Mucosa of descending colon (tissue), 3 donors: ENCODE measurements at places on chromosomes 5 and 9. TPM values are rescaled to one million over a fixed set of nuclear protein-coding genes. Genes with fewer than 3 reads are reported as not detected.

GRCh38 chr5:55141945-55142690 lies 17.9 kb upstream of the GPX8 start:
- DNase-seq, result no peak

- DNase-seq, result no peak
Observed at GRCh38 chr9:16329671-16330113, 540.8 kb downstream of the BNC2 start.

- peak; percentile 92 for DNase-seq
Observed at GRCh38 chr9:129888293-129889121, 53.2 kb downstream of the USP20 start.

DNA sequence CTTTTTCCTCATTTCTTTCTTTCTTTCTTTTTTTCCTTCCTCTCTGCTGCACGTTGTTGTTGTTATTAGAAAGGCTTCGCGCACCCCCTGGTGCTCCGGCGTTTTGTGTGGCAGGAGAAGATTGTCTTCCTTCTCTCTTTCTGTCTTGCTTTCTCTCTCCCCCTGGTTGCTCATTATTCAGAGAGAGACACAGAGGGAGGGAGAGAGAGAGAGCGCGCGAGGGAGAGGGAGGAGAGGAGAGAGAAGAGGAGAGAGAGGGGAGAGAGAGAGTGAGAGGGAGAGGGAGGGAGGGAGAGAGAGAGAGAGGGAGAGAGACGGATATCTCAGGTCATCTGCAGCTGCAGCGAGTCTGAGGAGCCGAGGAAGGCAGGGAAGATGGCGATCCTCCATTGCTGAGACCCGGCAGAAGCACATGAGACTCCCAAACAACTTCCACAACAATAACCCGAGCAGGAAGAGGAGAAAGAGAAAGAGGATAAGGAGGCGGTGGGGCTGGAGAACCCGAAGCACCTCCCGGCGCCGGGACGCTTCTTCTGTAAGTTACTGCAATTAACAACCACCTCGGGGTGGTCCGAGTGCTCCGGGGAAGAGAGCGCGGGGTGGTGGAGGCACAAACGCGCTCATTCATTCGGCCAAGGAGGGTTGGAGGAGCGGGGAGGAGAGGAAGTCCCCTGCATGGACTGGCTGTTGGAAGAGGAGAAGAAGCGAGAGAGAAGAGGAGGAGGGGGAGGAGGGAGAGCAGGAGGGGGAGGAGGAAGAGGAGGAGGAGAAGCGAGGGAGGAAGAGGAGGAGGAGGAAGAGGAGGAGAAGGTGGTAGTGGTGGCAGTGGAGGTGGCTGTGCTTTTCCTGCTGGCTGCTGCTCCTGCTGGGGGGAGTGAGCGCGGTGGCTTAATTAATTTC lies at the start of gene ZNF462:
ZNF462 (plus strand) TSS at position 346 of the 900 bp plus-strand sequence. CDS start 60,218 bp downstream, outside the sequence.
- DNase-seq, result peak; percentile 64

DNA sequence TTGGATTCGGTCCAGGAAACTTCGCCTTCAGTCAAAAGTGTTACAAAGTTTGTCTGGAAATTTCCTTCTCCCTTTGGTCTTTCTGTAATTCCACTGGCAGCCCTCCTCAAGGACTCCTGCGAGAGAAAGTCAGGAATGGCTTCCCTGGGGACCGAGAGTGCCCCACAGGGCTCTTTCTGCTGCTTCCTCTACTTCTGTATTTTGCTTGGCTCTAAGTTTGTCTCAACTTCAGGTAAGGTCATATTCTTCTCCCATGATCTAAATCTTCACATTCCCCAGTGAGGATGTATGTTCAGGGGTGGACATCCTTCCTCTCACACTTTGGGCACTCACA lies 10.3 kb upstream of the RIOK2 start:
- no peak for DNase-seq

DNA sequence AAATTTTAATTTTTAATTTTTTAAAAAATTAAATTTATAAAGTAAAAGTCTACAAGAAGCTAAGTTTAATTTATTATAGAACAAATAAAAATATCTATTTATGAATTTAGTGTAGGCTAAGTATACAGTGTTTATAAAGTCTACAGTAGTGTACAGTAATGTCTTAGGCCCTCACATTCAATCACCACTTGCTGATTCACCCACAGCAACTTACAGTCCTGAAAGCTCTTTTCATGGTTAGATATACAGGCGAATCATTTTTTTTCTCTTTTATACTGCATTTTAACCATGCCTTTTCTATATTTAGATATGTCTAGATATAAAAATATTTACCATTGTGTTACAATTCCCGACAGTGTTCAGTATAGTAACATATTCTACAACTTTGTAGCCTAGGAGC lies 55.9 kb downstream of the PCSK1 start:
- DNase-seq, result no peak

- DNase-seq, result no peak
Observed at GRCh38 chr9:127132921-127133647, 10.6 kb upstream of the ANGPTL2 start.

DNA sequence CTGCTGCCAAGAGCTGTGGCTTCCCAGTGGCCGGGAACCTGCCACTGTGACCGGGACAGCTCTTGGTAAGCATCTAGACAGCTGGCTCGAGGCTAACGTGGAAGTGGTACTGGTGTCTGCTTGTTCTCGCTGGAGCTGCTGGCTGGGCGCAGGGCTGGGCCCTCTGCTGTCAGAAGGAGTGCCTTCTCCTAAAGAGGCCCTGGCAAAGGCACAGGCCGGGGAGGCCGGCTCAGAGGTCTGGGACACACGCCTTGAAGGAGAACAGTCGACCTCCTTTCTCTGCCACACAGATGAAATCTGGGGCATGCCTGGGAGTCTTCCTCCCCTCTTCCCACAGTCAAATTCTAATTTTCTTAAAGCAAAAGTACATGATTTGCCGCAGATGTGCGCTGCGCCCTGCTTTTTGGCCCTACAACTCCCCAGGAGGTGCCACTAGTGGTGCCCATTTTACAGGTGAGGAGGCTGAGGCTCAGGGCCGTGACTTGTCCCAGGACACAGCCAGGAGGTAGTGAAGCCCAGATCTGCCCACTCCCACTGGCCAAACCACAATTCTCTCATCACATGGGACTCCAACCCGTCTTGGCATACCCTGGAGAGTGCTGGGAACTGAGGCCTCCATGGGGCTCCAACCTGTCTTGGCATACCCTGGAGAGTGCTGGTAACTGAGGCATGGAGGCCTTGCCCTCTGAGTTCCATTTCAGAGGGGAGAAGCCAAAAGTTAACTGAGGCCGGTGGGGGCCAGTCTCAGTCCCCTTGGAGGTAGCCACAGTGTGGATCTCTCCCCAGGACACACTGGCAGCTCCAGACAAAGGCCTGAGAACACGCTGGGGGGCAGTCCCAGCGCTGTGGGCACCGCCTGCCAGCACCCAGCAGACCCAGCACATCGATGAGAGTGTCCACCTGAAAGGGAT lies 12.0 kb upstream of the RXRA start:
- no peak for DNase-seq

- DNase-seq, result no peak
Observed at GRCh38 chr5:175092691-175093090, 351.3 kb downstream of the DRD1 start.

DNA sequence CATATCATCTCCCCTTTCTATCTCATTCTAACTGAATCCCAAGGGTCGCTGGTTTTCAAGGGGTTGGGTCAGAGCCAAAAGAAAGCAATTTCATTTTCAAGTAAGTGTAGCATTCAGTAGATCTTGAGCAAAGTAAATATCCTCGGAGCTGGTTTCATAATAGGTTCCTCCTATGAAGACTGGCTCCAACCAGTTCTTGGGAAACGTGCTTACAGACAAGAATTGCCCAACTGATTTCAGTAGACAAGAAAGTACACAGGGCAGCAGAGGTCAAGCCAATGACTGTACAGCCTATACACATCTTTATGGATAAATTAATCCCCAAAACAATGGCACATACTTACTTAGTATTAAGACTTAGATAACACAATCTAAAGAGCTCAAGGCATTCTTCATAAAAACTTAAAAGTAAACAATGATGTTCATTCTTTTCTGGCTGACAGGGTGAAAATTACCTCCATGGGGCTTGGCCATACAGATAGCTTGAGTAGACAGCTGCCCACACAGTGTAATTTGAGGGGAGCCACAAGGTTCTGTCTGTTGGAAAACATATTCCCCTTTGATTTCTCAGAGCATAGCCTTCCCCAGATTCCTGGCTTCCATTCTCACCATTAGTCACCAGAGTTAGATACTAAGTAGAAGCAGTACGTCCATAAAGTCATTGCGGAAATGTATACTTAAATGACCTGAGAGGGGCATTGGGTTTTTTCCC lies 163.9 kb downstream of the ARRDC3 start:
- no peak for DNase-seq

DNA sequence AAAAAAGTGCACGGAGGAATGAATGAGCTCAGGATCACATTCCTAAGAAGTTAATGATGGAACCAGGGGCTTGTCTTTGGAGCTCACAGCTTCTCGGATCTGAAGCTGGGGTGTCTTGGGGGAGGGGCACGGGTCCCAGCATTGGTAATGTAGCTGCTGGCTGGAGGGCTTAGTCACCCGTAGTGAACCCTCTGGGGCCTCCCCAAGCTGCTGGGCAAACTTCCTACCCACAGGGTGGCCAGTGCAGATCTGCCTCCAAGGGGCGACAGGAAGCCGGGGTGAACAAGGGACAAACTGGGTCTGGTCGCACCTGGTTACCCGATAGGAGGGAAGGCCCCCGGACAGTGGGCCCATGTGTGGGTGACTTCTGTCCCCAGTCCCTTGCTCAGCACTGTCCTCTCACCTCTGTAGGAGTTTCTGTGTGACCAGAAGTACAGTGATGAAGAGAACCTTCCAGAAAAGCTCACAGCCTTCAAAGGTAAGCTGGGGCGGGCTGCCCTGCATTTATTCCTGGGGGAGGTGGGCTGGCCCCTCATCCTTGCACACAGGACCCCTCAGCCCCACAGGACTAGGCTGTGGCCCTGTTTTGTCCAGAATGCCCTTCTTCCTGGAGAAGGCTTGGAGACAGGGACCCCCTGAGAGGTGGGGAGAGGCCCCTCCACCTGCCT lies 14.1 kb upstream of the NUP214 start:
- DNase-seq, result no peak

GRCh38 chr5:10283927-10284635 lies 23.6 kb downstream of the CMBL start:
- peak; percentile 95 for DNase-seq

DNA sequence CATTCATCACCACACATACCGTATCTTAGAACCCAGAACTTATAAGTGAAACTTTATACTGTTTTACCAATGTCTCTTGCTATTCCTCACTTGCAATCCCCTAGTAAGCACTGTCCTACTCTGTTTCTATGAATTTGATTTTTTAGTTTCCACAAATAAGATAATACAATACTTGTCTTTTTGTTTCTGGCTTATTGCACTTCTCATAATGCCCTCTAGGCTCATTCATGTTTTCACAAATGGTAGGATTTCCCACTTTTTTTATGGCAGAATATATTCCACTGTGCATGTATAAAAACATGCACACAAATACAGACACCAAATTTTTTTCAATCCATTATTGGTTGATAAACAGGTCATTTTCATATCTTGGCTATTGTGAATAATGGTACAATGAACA lies 1742.3 kb upstream of the NUDT12 start:
- DNase-seq, result no peak

DNA sequence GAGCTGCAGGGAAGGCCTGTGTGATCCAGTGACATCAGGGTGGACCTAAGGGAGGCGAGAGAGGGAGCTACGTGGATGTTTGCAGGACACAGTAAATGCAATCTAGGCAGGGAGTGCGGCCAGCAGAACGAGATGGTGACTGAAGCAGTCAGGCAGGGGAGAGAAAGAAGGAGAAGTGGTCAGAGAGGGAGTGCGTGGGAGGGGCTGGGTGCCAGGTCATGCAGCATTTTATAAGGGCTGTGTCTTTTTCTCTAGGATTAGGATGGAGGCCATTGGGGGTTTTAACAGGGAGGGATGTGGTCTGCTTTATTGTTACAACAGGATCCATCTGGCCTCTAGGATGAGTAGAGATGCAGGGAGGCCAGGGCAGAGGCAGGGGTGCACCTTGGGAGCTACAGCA lies 80.4 kb downstream of the DCP2 start:
- DNase-seq, result no peak

GRCh38 chr5:105413406-105413990 lies 1850.9 kb upstream of the NUDT12 start:
- no peak for DNase-seq

- DNase-seq, result no peak
Observed at GRCh38 chr9:133906932-133907910, 84.9 kb downstream of the VAV2 start.

DNA sequence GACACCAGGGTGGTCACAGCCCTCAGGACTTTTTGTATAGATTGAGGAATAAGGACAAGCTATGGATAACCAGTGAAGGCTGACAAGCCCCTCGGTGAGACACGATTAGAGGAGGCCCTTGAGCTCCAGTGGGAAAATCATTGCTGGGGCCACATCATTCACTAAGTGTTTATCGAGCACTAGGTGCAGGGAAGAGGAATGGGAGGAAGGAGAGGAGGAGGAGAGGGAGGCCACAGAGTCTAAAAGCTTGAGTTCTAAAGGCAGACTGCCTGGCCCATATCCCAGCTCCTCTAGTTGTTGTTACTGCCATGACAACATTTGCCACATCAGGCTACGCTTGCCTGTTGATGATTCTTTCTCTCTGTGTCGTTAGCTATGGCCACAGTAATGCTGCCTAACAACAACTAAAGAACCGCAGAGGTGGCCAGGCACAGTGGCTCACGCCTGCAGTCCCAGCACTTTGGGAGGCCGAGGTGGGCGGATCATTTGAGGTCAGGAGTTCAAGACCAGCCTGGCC lies 37.6 kb downstream of the NKX2-5 start:
- no peak for DNase-seq

Gene PCDHB8
- 0.12 TPM for total RNA-seq

Gene PAEP
- total RNA-seq, result not detected

Gene ORM2
- total RNA-seq, result not detected

Gene DMRT2
- total RNA-seq, result 3.1 TPM
